ENCODE measurements at places on chromosomes 7 and 10.

- DNase-seq: peak; percentile 76
These were observed 12.4 kb downstream of the CPA5 start for GRCh38 chr7:130356876-130357611.

GRCh38 chr7:142548978-142549377 is 200.3 kb upstream of the PRSS1 start:
- DNase-seq: peak; percentile 42

DNA sequence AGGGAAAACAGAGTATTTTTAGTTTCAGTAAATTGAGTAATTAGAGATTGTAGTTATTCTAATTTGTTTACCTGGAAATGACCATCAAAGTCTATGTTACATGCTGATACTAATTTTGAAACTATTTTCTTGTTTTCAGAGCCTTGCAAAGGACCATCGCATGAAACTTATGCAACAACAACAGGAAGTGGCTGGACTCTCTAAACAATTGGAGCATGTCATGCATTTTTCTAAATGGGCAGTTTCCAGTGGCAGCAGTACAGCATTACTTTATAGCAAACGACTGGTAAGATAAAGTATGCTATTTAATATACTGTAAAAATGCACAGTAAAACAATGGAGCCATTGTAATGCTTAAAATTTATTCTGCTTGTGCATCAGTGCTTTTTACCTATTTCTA is 78.5 kb downstream of the TRIM24 start:
- DNase-seq: no peak

GRCh38 chr10:34378297-34378696 is 436.8 kb downstream of the PARD3 start:
- DNase-seq: no peak
